Renal cortex interstitium (tissue), 15 donors: ENCODE measurements at places on chromosomes 4 and X. TPM values are rescaled to one million over a fixed set of nuclear protein-coding genes. Genes with fewer than 3 reads are reported as not detected.
A peak's percentile ranks its signal among the peaks of the same experiment; 100 is the strongest.

Gene STPG2
- 0.53 TPM for polyA plus RNA-seq

Gene CABS1
- not detected for polyA plus RNA-seq

Gene TCEAL6
- 0.17 TPM for polyA plus RNA-seq

Gene RAB40AL
- 0.27 TPM for polyA plus RNA-seq

Gene SPRY1
- polyA plus RNA-seq, result 90.4 TPM

Gene MBTPS2
- polyA plus RNA-seq, result 30.8 TPM

Gene STK26
- 8.8 TPM for polyA plus RNA-seq

Gene GATA1
- 0.76 TPM for polyA plus RNA-seq

Gene SHROOM4
- 23.1 TPM for polyA plus RNA-seq

DNA sequence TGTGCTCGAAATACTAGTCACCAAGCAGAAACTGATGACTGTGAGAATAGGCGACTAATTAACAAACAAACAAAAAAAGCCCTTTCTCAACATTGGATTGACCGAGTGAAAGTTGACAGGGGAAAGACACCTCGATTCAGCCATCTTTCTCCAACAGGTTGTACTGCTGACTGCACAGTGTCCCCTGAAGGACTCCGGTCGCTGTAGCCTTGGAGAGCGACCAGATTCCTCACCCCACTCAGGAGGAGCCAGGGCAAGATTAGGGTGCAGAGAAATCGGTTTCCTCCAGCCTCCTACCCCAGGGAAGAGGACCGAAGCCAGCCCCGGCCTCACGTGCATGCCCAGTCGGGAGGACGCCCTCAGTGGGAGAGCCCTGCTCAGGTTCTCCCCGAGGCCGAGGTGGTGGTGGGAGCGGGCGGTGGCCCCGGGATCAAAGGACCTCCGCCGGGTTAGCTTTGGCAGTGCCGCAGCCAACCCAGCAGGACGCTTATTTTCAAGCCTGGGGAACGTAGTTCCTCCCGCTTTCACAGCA, 1.1 kb upstream of the RAP1GDS1 start:
- DNase-seq, result peak; percentile 70

DNA sequence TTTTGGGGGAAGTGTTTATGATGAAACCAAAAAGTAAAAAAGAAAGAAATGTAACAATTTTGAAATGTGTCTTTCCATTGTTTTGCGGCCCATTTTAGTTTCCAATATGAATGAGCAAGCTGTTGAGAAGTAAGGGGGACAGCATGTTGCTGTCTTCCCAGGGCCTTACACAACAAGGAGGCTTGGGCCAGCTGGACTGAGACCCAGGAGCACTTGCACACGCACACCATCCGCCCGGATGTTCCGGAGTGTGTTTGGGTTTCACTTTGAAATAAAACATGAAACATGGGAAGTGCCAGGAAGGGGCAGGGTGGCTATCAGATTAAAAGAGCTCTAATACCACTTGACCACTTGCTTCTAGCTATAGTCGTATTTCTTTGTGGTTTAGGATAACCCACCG, 144.4 kb downstream of the NHS start:
- no peak for DNase-seq

DNA sequence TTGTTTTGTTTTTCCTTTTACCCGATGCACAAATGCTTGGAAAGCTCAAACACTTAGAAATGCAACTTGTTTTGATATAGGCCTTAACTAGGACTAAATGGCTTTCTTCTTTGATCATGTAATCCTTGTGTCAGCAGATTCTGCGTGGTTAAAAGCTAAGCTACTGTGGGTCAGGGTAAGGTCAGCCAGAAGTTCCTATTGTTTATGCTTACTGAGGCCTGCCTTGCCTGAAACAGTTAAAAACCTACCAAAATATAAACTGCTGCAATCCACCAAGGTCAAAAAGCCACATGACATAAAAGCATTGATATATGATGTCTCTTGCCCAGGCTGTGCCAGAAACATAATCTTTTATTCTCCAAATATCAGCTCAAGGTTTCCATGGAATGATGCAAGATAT, 223.4 kb downstream of the FAM47B start:
- DNase-seq, result no peak

DNA sequence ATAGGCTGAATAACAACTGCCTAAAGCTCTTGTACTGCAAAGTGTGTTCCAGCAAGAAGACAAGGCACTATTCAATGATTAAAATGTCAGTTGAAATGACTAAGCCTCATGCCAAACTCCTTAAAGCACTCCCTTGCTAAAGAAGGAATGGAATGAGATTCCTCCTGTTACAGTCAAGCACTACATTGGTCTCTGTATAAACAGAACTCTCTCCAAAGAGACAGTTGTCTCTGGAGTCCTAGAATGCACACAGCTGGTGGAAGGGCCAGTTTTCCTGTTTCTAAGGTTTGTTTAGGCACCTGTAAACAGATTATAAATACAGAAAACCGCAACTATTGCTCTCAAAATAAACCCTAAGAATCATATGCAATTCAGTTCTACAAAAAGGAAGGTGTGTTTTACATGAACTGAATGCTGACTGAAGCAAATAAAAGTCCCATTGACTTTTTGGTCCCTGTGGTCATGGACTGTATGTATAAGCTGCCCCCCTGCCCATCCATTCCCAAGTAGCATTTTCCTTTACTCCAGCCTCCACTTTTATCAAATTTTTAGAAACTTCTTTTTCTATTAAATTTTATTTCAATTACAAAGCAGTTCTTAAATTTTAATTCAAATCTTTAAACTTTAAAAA, 47.0 kb downstream of the FAT1 start:
- no peak for DNase-seq

GRCh38 chr4:163816494-163816893, 322.0 kb downstream of the TMA16 start:
- no peak for DNase-seq

DNA sequence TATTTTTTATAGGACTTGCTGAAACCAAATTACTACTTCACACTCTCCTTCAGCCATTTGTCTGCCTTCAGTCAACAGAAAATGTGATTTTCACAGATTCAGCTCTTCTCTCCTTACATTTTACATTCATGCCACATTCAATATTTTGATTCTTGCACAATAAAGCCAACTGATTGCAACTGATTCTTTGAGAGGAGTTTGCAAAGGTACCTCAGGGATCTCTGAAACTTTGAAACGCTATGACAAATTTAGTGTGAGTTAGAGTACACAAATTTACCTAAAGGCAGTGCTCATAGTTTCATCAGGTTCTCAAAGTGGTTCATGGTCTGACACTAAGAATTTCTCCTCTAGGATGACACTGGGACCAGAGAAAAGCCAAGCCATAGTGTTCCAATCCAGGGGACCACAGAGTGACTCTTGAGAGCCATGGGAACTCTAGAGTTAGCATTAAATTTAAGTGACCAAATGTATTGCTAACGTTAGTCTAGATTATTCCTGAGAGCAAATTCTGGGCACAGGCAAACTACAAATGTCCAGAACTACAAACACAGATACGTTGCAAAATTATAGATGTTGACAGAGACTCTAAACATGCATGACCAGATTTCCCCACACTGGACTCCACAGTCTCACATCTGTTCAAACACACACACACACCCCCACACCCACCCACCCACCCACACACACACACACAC, 9.0 kb downstream of the CSN3 start:
- DNase-seq, result no peak

- no peak for DNase-seq
Measured at GRCh38 chr4:169604131-169604900, 8.1 kb downstream of the NEK1 start.

GRCh38 chrX:40189637-40190036, 91.9 kb upstream of the BCOR start:
- no peak for DNase-seq

GRCh38 chr4:91965166-91965565, 338.6 kb upstream of the GRID2 start:
- DNase-seq, result no peak

DNA sequence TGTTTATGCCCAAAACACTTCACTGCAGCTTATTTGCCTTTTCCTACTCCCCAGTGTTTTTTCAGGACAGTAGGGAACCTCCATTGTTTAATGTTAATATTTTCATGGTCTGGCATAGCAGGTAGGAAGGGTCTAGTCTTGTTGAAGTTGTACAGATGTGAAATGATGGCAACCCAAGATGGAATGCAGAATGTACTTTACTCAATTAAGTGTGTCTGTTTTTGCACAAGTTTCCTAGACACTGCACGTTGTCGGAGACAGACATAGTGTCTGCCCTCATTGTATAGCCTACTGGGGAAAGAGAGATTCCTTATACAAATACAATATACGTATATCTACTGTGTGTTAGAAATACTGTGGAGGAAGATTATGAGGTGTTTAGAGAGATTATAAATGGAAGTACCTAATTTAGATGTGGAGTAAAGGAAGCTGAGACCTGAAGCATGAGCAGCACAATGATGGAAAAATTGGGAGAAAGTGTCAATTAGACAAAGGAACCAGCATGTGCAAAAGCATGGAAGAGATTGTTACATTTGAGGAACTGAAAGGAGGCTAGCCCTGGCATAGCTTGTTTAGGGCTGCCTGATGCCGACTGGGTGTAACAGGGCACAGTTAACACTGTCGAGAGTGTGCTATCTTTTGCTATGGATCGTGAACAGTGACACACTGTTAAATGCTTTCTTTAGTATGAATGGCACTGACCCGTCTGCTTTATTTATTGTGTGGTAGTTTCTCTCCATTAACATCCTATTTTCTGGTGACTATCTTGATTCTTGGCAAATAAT, 18.4 kb downstream of the CPEB2 start:
- DNase-seq, result no peak

DNA sequence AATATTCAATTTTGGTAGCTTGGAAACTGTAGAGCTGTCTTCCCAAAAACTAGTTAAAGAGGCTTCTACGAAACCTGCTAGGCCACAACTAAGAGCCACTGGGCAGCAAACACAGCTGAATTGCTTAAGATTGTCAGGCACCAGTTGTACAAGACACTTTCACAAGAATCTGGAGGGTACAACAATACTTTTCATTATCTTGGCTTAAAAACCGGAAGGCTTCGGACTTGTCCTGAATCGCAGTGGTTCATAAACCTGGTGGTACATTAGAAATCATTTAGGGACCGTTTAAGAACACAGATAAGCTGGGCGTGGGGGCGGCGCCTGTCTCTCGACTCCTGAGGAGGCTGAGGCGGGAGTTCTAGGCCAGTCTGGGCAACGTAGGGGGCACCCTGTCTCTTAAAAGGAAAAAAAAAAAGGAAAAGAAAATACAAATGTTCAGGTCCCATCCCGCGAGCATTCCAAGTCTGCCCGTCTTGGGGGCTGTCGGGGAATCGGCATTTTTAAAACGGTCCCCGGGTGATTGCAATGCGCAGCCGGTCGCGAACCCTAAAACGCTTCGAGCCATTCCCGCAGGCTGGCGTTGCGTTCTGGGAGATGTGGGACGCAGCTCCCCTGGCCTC, 763 bp downstream of the PYURF start:
- DNase-seq, result peak; percentile 16

GRCh38 chr4:103073792-103074438, 2.6 kb downstream of the SLC9B2 start:
- no peak for DNase-seq

- DNase-seq, result no peak
Measured at GRCh38 chr4:63493265-63493664, 916.0 kb downstream of the TECRL start.

GRCh38 chr4:76381986-76382385, 39.0 kb downstream of the CCDC158 start:
- DNase-seq, result no peak

DNA sequence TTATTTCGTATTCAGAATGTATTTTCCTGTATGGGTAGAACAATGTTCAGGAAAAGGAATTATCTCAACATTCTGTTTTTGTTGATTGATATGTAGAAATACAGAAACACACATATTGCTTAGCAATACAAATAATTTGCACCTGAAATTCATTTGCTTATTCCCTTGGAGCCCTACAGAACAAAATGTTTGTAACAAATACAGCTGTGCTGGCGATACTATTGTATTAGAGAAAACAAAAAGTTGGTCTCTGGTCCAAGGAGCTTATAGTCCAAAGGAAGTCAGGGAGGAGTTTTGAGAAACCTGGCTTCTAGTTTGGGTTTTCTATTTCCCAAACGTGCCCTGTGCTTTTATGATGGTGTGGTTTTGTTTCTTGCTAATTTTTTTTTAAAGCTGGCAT, 37.8 kb upstream of the CAPN6 start:
- DNase-seq, result no peak

DNA sequence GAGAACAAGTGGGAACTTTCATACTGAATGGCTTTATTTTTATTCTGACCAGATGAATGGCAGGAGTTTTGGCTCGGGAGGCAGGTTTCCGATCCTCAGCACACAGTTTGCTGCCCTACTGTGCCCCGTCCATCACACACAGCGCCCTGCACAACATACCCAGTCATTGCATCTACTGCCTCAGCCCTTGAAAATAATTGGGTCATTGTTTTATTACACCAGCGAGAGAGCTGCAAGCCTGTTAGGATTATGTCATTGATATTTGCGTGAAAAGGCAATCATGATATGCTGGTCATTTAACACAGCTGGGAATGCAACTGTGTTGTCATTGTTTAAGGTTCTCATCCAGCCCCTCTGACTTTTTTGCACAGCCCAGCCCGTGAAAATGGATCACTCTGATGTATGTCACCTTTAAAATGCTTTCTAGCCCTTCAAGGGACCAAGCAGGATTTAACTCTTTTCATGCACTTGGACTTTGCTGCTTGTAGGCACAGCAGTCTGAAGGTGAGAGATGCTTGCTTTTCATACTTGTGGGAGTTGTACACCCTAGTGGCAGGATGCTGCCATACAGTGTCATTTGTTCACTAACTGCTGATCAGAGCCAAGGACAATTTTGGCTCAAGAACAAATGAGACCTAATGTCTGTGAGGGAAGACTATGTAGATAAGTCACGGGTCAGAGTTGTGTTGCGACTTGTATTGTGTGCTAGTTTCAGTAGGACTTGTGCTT, 62.3 kb downstream of the RTL9 start:
- no peak for DNase-seq

DNA sequence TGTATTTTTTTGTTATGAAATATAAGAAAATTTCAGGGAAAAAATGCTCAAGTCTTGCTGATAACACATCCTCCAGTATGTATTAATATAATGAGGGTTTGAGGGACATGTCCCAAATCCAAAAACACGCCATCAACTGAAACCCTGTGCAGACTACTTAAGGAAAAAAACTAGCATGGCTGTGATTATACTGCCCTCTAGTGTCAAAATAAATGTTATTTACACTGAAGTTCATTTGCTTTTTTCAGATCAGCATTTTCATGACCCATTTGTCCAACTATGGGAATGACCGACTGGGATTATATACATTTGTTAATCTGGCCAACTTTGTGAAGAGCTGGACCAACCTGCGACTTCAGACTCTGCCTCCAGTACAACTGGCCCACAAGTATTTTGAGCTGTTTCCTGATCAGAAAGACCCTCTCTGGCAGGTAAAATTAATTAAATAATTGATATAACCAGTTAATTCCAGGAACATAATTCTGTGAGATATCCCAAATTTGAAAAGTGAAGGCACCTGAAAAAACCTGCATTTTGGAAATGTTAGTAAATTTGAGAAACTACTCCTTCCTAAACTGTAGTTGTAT, 128.5 kb downstream of the PRSS12 start:
- peak; percentile 28 for DNase-seq

- DNase-seq, result no peak
Measured at GRCh38 chrX:13064599-13065143, 20.3 kb upstream of the FAM9C start.

DNA sequence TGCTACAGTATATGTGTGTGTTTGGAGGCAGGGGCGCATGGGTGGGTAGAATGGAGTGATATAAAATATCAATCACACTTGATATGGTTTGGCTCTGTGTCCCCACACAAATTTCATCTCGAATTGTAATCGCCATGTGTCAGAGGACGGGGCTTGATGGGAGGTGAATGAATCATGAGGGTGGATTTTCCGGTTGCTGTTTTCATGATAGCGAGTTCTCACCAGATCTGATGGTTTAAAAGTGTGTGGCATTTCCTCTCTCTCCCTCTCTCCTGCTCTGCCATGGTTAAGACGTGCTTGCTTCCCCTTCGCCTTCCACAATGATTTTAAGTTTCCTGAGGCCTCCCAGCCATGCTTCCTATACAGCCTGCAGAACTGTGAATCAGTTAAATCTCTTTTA, 14.8 kb downstream of the SOWAHB start:
- DNase-seq, result no peak
